ENCODE measurements at places on chromosomes 7 and 10. TPM values are rescaled to one million over a fixed set of nuclear protein-coding genes. Genes with fewer than 3 reads are reported as not detected.

- H3K4me3 ChIP-seq, result no peak overlapping the region
- H3K4me1 ChIP-seq, result no peaks in the 10 kb centered on the region
- H3K27me3 ChIP-seq, result peaks cover 15% of the 10 kb centered on the region
- DNase-seq, result no peak
Measured at GRCh38 chr7:141875453-141875852, 34.2 kb upstream of the PRSS37 start.

ENO4 gene
- not detected for total RNA-seq

DNA sequence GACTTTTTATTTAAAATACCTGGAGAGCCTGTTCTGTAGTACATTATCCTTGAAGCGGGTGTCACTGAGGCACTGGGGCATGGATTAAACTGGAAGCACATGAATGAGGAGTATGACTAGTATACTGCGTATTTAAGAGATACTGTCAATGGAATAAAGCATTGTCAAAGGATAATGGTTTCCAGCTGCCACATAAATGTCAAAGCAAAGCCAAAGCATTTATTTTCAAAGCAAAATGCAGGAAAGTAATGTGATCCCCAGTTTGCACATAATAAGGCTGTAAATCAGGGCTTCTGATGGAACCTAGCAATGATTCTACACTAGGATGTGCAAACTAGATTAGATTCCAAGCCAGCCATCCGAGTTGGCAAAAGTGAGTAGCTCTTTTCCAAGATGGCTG lies 240.1 kb downstream of the POU6F2 start:
- no peak overlapping the region for H3K27ac ChIP-seq
- peaks cover 7% of the 10 kb centered on the region for H3K27me3 ChIP-seq
- H3K36me3 ChIP-seq, result no peaks in the 10 kb centered on the region
- no peak for DNase-seq

DNA sequence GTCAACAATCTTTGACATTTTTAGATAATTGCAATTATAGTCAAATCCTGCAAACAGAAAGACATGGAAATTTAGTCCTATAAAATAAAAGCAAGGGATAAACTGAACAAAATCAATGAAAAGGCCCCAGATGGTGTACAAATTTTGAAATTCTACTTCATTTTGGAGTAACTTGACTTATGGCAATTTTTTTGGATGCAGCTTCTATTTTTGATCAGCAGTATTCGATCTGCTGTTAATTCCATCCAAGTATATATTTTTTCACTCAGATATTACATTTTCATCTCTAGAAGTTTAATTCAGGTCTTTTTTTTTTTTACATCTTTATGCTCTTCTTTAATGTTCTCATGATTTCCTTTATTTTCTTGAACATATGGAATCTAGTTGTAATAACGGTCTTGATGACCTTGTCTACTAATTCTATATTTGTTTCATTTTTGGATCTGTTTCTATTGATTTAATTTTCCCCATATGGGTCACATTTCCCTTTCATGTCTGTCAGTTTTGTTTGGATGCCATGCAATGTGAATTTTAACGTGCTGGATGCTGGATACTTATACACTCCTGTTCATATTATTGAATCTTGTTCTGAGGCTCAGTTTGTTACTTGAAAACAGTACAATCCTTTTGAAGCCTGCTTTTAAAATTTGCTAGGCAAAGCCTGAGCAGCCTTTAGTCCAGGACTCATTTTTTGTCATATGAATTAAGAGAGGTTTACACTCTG lies 164.3 kb upstream of the FAM3C start:
- no peak overlapping the region for H3K27ac ChIP-seq
- no peak overlapping the region for H3K4me3 ChIP-seq
- no peaks in the 10 kb centered on the region for H3K36me3 ChIP-seq

DNA sequence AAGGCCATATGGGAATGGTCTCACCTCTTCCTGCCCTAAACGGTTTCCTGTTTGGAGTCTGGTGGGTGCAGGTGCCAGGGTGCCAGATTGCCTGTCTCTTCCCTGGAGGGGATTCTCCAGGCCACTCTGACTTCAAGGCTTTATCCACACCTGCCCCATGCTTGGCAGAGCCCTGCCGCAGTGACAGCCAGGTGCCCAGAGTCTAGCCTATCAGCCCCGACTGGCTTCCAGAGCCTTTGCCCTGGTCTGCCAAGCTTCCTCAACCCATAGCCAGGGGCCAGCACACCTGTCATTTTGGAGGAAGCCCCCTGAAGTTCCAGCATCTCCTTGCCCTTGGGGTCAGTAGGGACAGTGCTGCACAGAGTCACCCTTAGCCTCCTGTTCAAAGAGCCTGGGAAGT lies 21.6 kb downstream of the TBATA start:
- H3K4me1 ChIP-seq, result peaks cover 13% of the 10 kb centered on the region
- no peak overlapping the region for H3K27ac ChIP-seq
- DNase-seq, result peak; percentile 18
- peaks cover 6% of the 10 kb centered on the region for H3K36me3 ChIP-seq
- no peaks in the 10 kb centered on the region for H3K27me3 ChIP-seq
- H3K4me3 ChIP-seq, result no peak overlapping the region

DNA sequence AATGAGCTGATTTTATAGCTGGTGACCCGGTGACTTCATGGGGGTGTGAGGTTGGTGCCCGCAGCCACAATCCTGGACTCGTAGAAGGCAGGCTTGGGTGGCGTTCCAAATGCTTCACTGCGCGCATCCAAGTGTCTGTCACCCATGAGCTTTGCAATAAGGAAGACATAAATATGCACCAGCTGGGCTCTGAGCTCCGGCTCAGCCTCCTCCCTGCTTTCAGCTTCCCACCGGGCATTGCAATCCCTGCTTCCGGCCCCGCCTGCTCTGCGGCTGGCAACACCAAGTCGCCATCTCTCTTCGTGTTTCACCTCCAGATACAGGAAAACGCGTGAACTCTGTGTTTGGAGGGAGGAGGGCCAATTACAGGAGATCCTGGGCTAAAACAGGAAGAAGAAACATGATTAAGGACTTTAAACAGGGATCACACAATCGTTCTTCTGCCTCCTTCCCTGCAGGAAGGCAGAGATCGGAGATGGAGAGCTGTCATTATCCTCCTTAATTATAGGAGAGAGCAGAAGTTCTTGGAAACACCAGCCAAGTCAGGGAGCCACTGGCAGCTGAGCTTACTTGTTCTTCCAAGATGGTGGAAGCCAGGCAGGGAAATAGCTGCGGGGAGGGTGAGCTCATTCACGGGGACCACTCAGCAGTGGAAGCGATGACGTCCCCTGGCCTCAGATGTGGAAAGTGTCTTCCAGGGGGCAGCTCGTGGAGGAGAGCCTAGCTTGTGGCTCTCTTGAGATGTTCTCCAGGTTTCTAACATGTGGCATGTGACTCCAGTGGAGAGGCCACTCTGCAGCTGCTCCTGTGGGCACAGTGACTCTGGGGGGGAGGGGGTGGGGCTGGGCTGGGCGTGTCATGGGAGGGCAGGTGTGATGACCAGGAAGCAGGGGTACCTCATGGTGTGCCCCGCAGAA lies 134.9 kb downstream of the CAMK1D start:
- H3K4me1 ChIP-seq, result peaks cover 26% of the 10 kb centered on the region
- H3K4me3 ChIP-seq, result no peak overlapping the region
- H3K27me3 ChIP-seq, result no peaks in the 10 kb centered on the region
- DNase-seq, result no peak

GRCh38 chr10:21173802-21174714 lies 276.9 kb upstream of the NEBL start:
- no peaks in the 10 kb centered on the region for H3K4me1 ChIP-seq
- peaks cover 7% of the 10 kb centered on the region for H3K36me3 ChIP-seq
- H3K4me3 ChIP-seq, result no peak overlapping the region
- no peak overlapping the region for H3K27ac ChIP-seq

GRCh38 chr10:2994221-2994961 lies 73.0 kb upstream of the PFKP start:
- H3K4me3 ChIP-seq, result no peak overlapping the region
- no peaks in the 10 kb centered on the region for H3K4me1 ChIP-seq
- H3K27me3 ChIP-seq, result peaks cover 30% of the 10 kb centered on the region
- H3K27ac ChIP-seq, result no peak overlapping the region

GRCh38 chr10:104339469-104340110 lies 1.3 kb upstream of the ITPRIP start:
- H3K27ac ChIP-seq, result peak overlapping the region; percentile 99
- H3K4me3 ChIP-seq, result peak overlapping the region; percentile 91
- DNase-seq, result no peak
- H3K36me3 ChIP-seq, result peaks cover 6% of the 10 kb centered on the region
- peaks cover 34% of the 10 kb centered on the region for H3K4me1 ChIP-seq
- no peaks in the 10 kb centered on the region for H3K27me3 ChIP-seq

- H3K4me3 ChIP-seq, result no peak overlapping the region
- H3K4me1 ChIP-seq, result peaks cover 58% of the 10 kb centered on the region
- H3K36me3 ChIP-seq, result peaks cover 26% of the 10 kb centered on the region
- no peaks in the 10 kb centered on the region for H3K27me3 ChIP-seq
- H3K27ac ChIP-seq, result peak overlapping the region; percentile 89
Measured at GRCh38 chr7:50405221-50405620, 44.9 kb downstream of the FIGNL1 start.

- DNase-seq, result no peak
- H3K4me1 ChIP-seq, result no peaks in the 10 kb centered on the region
- peaks cover 12% of the 10 kb centered on the region for H3K36me3 ChIP-seq
- no peak overlapping the region for H3K4me3 ChIP-seq
- peaks cover 3% of the 10 kb centered on the region for H3K27me3 ChIP-seq
Measured at GRCh38 chr10:46226900-46227558, 59.8 kb upstream of the ANTXRL start.

DNA sequence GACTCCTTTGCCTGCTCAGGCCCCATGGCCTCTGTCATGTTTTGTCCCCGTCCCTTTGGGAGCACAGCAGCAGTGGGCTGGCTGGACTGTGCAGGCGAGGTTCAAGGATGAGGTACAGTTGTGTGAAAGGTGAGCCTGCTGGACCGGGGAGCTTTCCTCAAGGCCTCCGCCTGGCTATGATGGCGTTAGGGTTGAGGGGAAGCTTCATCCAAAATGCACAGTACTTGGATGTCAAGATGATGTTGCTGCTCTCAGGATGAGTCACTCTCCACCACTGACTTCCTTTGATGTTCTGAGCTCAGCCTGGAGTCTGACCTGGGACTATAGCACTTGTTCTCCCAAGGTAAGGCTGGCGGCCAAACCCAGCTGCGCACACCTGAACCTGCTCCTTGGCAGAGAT lies 152.7 kb upstream of the SHH start:
- H3K36me3 ChIP-seq, result peaks cover 6% of the 10 kb centered on the region
- no peak overlapping the region for H3K27ac ChIP-seq
- peaks cover 13% of the 10 kb centered on the region for H3K27me3 ChIP-seq
- peaks cover 15% of the 10 kb centered on the region for H3K4me1 ChIP-seq
- H3K4me3 ChIP-seq, result no peak overlapping the region

- H3K36me3 ChIP-seq, result no peaks in the 10 kb centered on the region
- no peak for DNase-seq
- no peak overlapping the region for H3K4me3 ChIP-seq
- no peaks in the 10 kb centered on the region for H3K4me1 ChIP-seq
- no peaks in the 10 kb centered on the region for H3K27me3 ChIP-seq
Measured at GRCh38 chr7:83936056-83936708, 258.4 kb downstream of the SEMA3A start.

- no peak for DNase-seq
- H3K27ac ChIP-seq, result no peak overlapping the region
- H3K36me3 ChIP-seq, result no peaks in the 10 kb centered on the region
- no peaks in the 10 kb centered on the region for H3K4me1 ChIP-seq
- H3K27me3 ChIP-seq, result peaks cover 25% of the 10 kb centered on the region
Measured at GRCh38 chr10:127498087-127498486, 51.0 kb upstream of the NPS start.

- H3K4me3 ChIP-seq, result peak overlapping the region; percentile 86
- H3K27ac ChIP-seq, result peak overlapping the region; percentile 66
- no peaks in the 10 kb centered on the region for H3K36me3 ChIP-seq
- DNase-seq, result no peak
- peaks cover 8% of the 10 kb centered on the region for H3K4me1 ChIP-seq
- H3K27me3 ChIP-seq, result peaks cover under 1% of the 10 kb centered on the region
Measured at GRCh38 chr7:23680414-23681405, 711 bp downstream of the FAM221A start.

- H3K4me1 ChIP-seq, result peaks cover 61% of the 10 kb centered on the region
- no peaks in the 10 kb centered on the region for H3K27me3 ChIP-seq
- peak overlapping the region; percentile 92 for H3K27ac ChIP-seq
- H3K36me3 ChIP-seq, result peaks cover 18% of the 10 kb centered on the region
Measured at GRCh38 chr10:7408291-7409044, 2.4 kb downstream of the SFMBT2 start.

GRCh38 chr7:28442540-28443420 lies 30.5 kb downstream of the CREB5 start:
- no peaks in the 10 kb centered on the region for H3K36me3 ChIP-seq
- no peak overlapping the region for H3K4me3 ChIP-seq
- peak overlapping the region; percentile 22 for H3K27ac ChIP-seq
- H3K4me1 ChIP-seq, result peaks cover 10% of the 10 kb centered on the region
- no peak for DNase-seq

DNA sequence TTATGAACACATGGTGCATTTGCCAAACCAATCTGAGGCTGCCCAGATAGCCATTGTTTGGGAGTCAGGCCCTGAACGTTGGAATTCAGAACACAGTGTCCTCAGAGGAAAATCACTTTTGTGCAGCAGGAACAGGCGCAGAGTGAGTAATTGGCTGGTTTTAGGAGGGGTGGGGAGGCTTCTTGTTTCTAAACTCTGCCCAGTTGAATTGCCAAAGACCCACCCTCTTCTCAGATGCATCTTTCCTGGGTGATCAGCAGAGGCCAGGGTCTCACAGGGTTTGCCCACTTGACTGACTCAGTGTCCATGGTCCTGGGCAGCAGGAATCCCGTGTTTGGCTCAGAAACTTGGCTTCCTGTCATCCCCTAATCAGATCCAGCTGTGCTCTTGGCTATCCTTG lies 24.3 kb downstream of the PRLHR start:
- no peak overlapping the region for H3K4me3 ChIP-seq
- H3K27ac ChIP-seq, result no peak overlapping the region
- DNase-seq, result no peak
- no peaks in the 10 kb centered on the region for H3K36me3 ChIP-seq
- peaks cover 11% of the 10 kb centered on the region for H3K27me3 ChIP-seq

DNA sequence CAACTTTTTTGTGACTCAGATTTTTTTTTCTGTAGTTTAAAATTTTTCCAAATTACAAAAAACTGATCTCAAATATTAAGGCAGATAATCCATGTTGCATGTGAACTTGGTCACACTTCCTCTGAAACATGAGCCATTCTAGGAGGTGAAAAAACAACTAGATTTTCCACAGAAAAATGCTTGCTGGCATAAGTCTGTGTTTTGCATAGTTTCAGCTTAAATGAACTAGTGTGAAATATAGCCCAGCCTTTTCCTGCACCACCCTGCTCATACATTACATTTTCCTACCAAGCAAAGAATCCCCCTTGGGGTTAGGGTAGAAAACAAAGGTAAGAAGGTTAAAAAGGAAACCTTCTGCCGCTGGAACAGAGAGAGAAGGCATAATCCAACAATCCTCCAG lies 48.2 kb downstream of the SLC25A13 start:
- H3K4me3 ChIP-seq, result no peak overlapping the region
- no peaks in the 10 kb centered on the region for H3K4me1 ChIP-seq

ANKRD61 gene
- not detected for total RNA-seq

COL13A1 gene
- total RNA-seq, result not detected

TRIM24 gene
- total RNA-seq, result 26.2 TPM

DNA sequence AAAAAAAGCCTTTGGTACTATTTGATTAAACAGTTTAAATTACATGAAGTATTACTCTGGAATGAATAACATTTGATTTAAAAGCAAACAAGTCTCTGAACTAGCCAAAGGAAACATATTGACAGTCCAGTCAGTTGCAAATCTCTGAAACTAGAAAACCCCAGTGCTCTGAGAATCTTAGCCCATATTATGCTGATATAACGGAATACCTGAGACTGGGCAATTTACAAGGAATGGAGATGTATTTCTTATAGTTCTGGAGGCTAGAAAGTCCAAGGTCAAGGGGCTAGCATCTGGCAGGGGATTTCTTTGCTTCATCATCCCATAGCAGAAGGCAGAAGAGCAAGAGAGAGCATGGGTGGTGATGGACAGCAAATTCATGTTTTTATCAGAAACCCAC lies 21.7 kb upstream of the FKBP9 start:
- no peak overlapping the region for H3K4me3 ChIP-seq
- H3K4me1 ChIP-seq, result peaks cover 5% of the 10 kb centered on the region
- H3K27me3 ChIP-seq, result no peaks in the 10 kb centered on the region
- no peak overlapping the region for H3K27ac ChIP-seq

OR2A5 gene
- not detected for total RNA-seq

All from natural killer cell treated with Interleukin-12 subunit alpha and Interleukin-12 subunit beta and Interleukin-15 and Interleukin-18, amount 100 ng/mL, for 72 hours (primary cell).